Tibial nerve (tissue), 4 donors: ENCODE measurements at places on chromosomes 6 and 20. TPM values are rescaled to one million over a fixed set of nuclear protein-coding genes. Genes with fewer than 3 reads are reported as not detected.
A peak's percentile ranks its signal among the peaks of the same experiment; 100 is the strongest.

DNA sequence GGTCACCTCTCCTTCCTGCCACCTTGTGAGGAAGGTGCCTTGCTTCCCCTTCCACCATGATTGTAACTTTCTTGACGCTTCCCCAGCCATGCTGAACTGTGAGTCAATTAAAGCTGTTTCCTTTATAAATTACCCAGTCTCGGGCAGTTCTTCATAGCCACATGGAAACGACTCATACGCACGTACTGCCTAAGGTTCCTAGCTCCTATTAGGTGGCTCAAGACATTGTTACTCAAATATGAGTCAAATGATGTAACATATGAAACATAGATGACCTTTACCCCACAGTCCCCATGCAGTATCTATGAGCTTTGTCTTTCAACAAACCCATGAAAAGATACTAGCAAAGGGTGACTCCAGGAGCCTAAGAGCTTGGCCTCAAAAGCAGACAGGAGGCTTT, 98.3 kb downstream of the SIM1 start:
- no peaks in the 10 kb centered on the region for H3K4me1 ChIP-seq
- no peak overlapping the region for H3K27ac ChIP-seq
- H3K4me3 ChIP-seq: no peak overlapping the region
- H3K36me3 ChIP-seq: no peaks in the 10 kb centered on the region

- peaks cover 5% of the 10 kb centered on the region for H3K4me1 ChIP-seq
- DNase-seq: no peak
- H3K27ac ChIP-seq: no peak overlapping the region
- H3K27me3 ChIP-seq: no peaks in the 10 kb centered on the region
- H3K36me3 ChIP-seq: no peaks in the 10 kb centered on the region
Observed at GRCh38 chr20:33871362-33871761, 60.2 kb downstream of the CHMP4B start.

- no peaks in the 10 kb centered on the region for H3K36me3 ChIP-seq
- no peak overlapping the region for H3K27ac ChIP-seq
Observed at GRCh38 chr6:158266131-158266530, 46.1 kb upstream of the TULP4 start.

DNA sequence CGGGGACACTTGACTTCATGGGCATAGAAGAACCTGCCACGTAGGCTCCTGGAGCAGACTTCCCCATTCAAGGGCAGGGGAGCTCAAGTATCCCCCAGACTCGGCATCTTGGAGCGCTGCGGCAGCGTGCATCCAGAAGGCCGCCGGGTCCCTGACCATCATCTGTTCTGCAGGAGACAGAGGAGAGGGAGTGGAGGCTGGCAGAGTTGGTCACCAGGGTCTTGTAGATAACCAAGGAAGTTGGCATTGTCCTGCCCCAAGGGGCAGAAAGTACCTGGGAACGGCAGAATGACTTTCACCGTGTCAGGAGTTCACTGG, 82.8 kb downstream of the TCP11 start:
- no peak for DNase-seq
- H3K27me3 ChIP-seq: no peaks in the 10 kb centered on the region
- H3K4me3 ChIP-seq: no peak overlapping the region
- no peaks in the 10 kb centered on the region for H3K36me3 ChIP-seq
- H3K4me1 ChIP-seq: peaks cover 4% of the 10 kb centered on the region

- H3K4me1 ChIP-seq: no peaks in the 10 kb centered on the region
- H3K4me3 ChIP-seq: no peak overlapping the region
- DNase-seq: no peak
Observed at GRCh38 chr6:66264376-66264775, 557.4 kb upstream of the EYS start.

- H3K36me3 ChIP-seq: no peaks in the 10 kb centered on the region
- H3K27me3 ChIP-seq: peaks cover 5% of the 10 kb centered on the region
- DNase-seq: no peak
- no peaks in the 10 kb centered on the region for H3K4me1 ChIP-seq
- H3K4me3 ChIP-seq: no peak overlapping the region
- no peak overlapping the region for H3K27ac ChIP-seq
Observed at GRCh38 chr20:2348336-2348735, 32.4 kb upstream of the TGM6 start.

DNA sequence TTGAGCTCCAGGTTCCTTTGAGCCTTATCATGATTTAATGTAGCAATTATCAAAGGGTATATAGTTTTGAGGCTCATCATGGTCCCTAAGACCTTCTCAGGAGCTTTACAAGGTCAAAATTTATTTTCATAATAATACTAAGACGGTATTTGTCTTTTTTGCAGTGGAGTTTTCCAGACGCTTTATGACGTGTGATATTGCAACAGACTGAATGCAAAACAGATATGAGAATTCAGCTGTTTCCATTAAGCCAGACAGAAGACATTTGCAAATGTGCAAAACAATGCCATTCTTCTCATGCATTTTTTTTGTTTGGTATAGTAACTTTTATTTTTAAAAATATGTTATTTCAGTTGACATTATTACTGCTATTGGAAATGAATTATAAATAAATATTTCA, 24.7 kb upstream of the CNKSR3 start:
- H3K27me3 ChIP-seq: no peaks in the 10 kb centered on the region
- no peak for DNase-seq
- H3K4me3 ChIP-seq: no peak overlapping the region
- H3K4me1 ChIP-seq: no peaks in the 10 kb centered on the region
- no peak overlapping the region for H3K27ac ChIP-seq

GRCh38 chr6:145148776-145149175, 586.5 kb downstream of the EPM2A start:
- no peaks in the 10 kb centered on the region for H3K27me3 ChIP-seq
- no peaks in the 10 kb centered on the region for H3K36me3 ChIP-seq
- H3K27ac ChIP-seq: no peak overlapping the region
- DNase-seq: no peak

GRCh38 chr6:110307368-110307767, 50.8 kb downstream of the METTL24 start:
- no peaks in the 10 kb centered on the region for H3K36me3 ChIP-seq
- no peaks in the 10 kb centered on the region for H3K27me3 ChIP-seq
- no peaks in the 10 kb centered on the region for H3K4me1 ChIP-seq

GRCh38 chr20:60186412-60186811, 228.2 kb downstream of the CDH26 start:
- H3K27ac ChIP-seq: no peak overlapping the region
- H3K4me1 ChIP-seq: no peaks in the 10 kb centered on the region
- H3K36me3 ChIP-seq: no peaks in the 10 kb centered on the region
- H3K27me3 ChIP-seq: no peaks in the 10 kb centered on the region
- DNase-seq: no peak

- DNase-seq: no peak
- no peak overlapping the region for H3K27ac ChIP-seq
- no peaks in the 10 kb centered on the region for H3K36me3 ChIP-seq
- H3K27me3 ChIP-seq: no peaks in the 10 kb centered on the region
Observed at GRCh38 chr6:140718021-140718420, 1343.6 kb upstream of the CITED2 start.

DNA sequence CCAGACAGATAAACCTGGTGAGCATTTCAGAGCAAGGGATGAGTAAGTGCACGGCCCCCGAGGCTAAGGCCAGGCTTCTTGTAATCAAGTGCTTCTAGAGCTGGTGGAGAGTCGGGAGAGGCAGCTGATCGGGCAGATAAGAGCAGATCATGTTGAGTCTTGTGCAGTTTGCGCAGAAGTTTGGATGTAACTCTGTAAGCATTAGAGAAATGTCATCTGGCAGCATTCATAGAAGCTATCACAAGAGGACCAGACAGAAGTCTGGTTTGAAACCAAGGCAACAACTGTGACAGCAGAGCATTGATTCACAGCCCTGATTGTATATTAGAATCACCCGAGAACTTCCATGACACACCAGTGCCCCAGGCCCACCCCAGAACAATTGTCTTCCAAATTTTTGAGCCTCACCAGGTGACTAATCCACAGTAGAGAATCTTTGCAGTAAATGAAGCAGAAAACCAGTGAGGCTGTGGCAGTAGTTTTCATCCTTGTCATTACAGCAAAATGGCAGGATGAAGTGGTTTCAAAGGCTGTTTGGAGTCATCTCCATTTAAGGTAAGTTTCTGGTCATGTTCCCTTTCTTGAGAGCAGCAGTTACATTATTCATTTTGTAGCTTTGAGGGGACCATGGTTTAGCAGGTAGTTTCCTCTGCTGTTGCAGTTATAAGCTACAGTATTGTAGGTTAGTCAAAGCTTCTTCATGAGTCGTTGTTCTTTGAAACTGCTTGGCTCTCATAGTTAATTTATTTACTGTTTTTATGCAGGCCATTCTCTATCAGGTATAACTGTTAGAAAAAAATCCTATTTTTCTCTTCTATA, 84.1 kb downstream of the RNF217 start:
- H3K27me3 ChIP-seq: no peaks in the 10 kb centered on the region
- peaks cover 21% of the 10 kb centered on the region for H3K36me3 ChIP-seq
- DNase-seq: no peak
- H3K4me3 ChIP-seq: no peak overlapping the region
- H3K4me1 ChIP-seq: no peaks in the 10 kb centered on the region
- H3K27ac ChIP-seq: no peak overlapping the region

- no peak overlapping the region for H3K27ac ChIP-seq
- no peak for DNase-seq
- no peak overlapping the region for H3K4me3 ChIP-seq
- no peaks in the 10 kb centered on the region for H3K4me1 ChIP-seq
Observed at GRCh38 chr20:18901980-18902737, 88.6 kb downstream of the SCP2D1 start.

DNA sequence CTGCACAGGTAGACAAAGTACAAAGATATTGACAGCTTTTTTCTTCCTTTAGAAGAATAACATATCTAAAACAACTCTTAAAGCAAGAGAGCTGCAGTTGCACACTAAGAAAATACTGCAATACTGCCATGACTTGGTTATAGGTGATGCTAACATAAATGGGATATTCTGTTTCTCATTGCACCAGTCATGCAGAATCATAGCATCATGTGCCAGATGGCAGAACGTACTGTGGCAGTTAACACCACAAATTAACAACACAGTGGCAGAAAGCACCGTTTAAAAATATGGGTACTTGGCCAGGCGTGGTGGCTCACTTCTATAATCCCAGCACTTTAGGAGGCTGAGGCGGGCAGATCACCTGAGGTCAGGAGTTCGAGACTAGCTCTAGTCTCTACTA, 7.4 kb downstream of the ASXL1 start:
- no peaks in the 10 kb centered on the region for H3K4me1 ChIP-seq
- H3K27me3 ChIP-seq: no peaks in the 10 kb centered on the region
- H3K4me3 ChIP-seq: no peak overlapping the region
- no peaks in the 10 kb centered on the region for H3K36me3 ChIP-seq
- no peak for DNase-seq
- no peak overlapping the region for H3K27ac ChIP-seq

GRCh38 chr20:1929460-1929859, 34.3 kb downstream of the SIRPA start:
- no peak for DNase-seq
- no peaks in the 10 kb centered on the region for H3K27me3 ChIP-seq
- H3K4me1 ChIP-seq: no peaks in the 10 kb centered on the region
- peaks cover 41% of the 10 kb centered on the region for H3K36me3 ChIP-seq
- H3K27ac ChIP-seq: no peak overlapping the region

DNA sequence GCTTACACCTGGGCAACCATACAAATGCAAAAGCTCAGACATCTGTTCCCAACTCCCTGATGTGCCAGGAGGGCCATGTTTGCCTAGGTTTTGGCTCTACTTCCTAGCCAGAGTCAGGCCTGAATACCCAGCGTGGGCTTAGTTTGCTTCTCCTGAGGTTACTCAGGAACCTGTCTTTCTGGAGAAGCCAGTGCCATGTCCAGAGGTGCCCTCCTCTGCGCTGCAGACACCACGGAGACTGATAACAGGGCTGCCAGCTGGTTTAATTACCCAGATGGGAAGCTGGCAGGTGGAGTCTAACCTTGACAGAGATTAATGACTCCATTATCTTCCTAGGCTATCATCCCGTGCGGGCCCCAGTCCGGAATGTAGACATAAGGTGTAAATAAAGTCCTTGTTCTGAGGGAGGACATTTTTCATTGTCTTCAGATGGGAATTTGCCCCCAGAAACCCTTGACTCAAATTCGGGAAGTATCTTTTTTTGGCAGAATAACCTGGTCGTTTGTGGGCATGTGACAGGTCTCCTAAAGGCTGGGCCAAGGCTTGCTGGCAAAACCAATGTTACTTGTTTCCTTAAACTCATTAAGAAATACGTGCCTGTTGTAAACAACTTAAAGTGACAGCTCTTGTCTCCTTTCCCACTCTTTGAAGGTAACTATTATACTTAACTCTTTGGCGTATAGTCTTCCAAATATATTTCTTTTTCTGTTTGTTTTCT, 29.2 kb upstream of the ZNFX1 start:
- H3K4me1 ChIP-seq: no peaks in the 10 kb centered on the region
- H3K36me3 ChIP-seq: no peaks in the 10 kb centered on the region
- no peak overlapping the region for H3K27ac ChIP-seq
- no peak for DNase-seq

DNA sequence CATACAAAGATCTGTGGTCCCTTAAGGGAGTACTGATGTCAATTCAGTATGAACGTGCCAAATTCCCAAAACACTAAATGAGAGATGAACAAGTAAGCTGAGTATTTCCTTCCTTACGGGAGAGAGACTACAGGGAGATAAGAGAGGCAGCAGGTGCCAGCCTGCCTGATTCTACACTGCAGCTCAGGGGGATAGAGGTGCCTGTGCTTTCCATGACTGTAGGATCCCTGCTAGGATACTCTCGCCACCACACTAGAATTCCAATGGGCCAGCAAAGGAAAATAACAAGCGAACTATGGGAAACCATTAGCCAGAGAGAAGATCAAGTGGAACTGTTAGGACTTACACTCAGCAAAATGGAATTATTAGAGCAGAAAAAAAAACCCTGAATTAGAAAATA, 198.5 kb upstream of the BTBD3 start:
- DNase-seq: no peak
- H3K4me1 ChIP-seq: no peaks in the 10 kb centered on the region
- no peak overlapping the region for H3K4me3 ChIP-seq
- no peaks in the 10 kb centered on the region for H3K27me3 ChIP-seq

DNA sequence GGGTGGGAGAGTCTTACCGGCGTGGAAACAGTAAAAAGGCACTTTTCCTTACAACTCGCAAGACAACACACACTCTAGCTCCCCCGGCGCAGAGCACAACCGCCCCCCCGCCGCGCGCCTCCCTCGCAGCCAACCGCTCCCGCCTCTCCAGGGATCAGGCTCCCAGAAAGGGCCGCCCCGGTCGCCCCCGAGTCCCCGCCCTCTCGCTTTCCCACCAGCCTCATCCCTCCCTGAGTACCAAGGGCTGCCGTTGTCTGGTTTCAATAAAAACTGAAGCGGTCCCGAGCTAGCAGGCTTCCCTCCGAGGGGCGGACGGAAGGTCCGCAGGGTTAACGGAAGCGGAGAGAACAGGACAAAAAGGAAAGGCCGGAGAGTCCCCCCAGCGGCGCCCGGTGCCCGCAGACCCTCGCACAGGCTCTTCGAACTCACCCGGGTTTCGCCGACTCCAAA, 804 bp downstream of the ELOVL5 start:
- peak overlapping the region; percentile 89 for H3K4me3 ChIP-seq
- H3K27ac ChIP-seq: peak overlapping the region; percentile 98
- no peaks in the 10 kb centered on the region for H3K4me1 ChIP-seq
- no peaks in the 10 kb centered on the region for H3K27me3 ChIP-seq

Gene CCDC167
- total RNA-seq: 9.4 TPM

Gene GPX5
- total RNA-seq: not detected

Gene PEX7
- total RNA-seq: 5.0 TPM

Gene EXOC2
- 26.6 TPM for total RNA-seq

Gene HLA-DMB
- total RNA-seq: 15.7 TPM

Gene RGS17
- total RNA-seq: under 0.01 TPM

Gene PHF3
- total RNA-seq: 65.1 TPM

Gene MUCL3
- total RNA-seq: not detected
